ENCODE measurements at places on chromosomes 6 and 20.
A peak's percentile ranks its signal among the peaks of the same experiment; 100 is the strongest.

GRCh38 chr6:98020222-98020621 is 737.2 kb upstream of the MMS22L start:
- DNase-seq, result no peak

- peak; percentile 97 for DNase-seq
Measured at GRCh38 chr6:106870069-106870468, 104.5 kb downstream of the CD24 start.

- no peak for DNase-seq
Measured at GRCh38 chr20:36318166-36318565, 12.0 kb downstream of the DLGAP4 start.

GRCh38 chr6:10961837-10962236 is 75.0 kb downstream of the SYCP2L start:
- no peak for DNase-seq

DNA sequence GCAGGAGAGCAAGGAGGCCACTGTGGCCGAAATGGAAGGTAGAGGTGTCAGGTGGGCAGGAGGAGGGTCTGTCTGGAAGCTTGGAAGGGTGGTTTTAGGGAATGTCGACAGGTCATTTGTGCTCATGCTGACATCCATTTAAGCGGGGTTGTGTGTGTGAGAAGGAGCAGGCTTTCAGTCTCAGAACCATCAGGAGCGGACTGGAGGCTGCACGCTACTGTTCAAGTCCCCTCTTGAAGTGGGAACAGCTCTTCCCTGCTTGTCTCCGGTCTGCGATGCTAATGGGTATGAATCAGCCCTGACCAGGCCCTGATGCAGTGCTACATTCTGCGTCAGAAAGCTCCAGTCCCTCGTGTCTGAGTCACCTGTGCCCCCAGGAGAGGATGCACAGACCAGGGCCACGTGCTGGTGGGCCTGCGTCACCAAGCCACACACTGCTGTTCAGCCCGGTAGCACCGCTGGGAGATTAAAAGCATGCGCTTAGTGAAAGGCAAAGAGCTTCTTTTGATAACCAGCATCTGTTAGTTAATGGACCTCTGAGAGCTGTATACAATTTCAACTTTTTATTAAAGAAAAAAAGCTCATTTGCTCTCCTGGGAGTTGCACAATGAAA is 58.0 kb downstream of the APCDD1L start:
- no peak for DNase-seq

DNA sequence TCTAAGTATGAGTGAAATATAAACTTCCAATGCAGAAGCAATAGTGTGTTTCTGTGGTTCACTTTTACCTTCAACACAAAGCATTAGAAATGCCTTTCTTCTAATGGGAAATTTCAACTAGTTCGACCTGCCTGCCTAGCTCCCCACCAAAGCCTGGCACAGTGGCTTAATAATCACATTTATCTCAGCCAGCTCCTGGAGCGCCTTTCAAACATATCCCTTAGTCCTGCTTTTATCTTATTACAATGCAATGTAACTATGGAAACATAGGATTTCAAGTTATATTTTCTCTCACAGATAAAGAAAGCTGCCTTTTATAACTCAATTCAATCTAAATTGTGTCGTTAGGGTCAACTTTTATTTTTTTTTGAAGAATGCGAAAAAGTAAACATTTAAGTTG is 53.7 kb downstream of the KIF13A start:
- no peak for DNase-seq

GRCh38 chr20:33686100-33686983 is at the start of gene E2F1:
Gene E2F1 (minus strand): TSS chr20:33686385. CDS start chr20:33686264, 121 bp downstream.
- peak; percentile 85 for DNase-seq

- DNase-seq, result no peak
Measured at GRCh38 chr6:95352064-95352795, 225.1 kb upstream of the MANEA start.

DNA sequence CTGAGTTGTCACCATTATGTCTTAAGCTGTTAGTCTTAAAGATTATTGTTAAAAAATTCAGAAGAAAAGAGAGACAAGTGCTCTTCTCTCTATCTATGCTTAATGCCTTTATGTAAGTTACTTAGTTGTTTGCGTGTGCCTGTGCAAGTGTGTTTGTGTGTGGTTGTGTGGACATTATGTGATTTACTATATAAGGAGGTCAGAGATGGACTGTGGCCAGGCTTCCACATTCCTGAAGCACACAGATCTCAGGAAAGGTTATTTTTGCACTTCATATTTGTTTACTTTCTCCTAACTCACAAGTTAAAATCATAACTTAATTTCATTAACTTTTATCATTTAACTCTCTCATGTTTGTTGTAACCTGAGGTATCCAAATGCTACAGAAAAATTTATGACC is 14.5 kb downstream of the ENPP4 start:
- DNase-seq, result no peak

- no peak for DNase-seq
Measured at GRCh38 chr20:21360705-21361104, 36.6 kb downstream of the NKX2-4 start.

DNA sequence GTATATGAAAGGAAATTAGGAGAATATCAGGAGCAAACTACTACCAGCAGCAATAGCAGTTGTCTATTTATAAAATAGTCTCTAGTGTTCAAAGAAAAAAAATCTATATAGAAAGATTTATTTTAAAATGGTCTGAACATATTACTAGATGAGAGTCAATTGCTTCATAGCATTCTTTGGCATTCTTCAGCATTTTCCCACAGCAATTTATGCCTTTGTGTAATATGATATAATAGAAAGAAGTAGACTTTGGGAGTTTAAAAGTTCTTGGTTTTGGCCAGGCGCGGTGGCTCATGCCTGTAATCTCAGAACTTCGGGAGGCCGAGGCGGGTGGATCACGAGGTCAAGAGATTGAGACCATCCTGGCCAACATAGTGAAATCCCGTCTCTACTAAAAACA is 157.0 kb upstream of the PLN start:
- DNase-seq, result no peak

- DNase-seq, result no peak
Measured at GRCh38 chr6:137117581-137117980, 55.9 kb downstream of the IL22RA2 start.

DNA sequence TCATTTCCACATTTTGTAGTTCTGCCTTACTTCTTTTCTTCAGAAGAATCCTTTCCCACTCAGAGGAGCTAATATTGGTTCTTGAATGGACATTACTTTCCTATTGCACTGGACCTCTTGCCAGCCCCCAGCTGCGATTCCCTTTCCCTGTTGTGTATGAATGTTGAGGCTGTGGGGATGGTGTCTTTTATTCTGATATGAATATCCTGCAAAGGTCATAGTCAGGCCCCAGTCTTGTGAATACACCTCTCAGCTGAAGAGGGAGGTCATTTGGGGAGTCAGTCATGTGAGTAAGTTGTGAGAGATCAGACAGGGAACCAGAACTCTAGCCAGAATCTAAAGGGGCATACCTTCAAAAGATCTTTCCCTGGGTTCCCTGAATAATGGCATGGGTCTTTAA is 32.6 kb upstream of the OSTM1 start:
- DNase-seq, result no peak

DNA sequence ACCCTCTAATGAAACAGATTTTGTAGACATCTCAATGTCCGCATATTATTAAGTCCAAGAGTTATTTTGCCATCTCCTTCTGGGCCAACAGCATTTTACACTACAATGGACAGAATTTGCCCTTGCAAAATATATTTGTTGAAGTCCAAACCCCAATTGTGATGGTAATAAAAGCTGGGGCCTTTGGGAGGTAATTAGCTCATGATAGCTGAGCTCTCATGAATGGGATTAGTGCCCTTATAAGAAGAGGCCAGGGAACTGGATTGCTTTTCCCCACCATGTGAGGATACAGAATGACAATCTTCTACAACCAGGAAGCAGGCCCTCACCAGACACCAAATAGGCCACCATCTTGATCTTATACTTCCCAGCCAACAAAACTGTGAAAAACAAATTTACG is 44.9 kb upstream of the MTRF1L start:
- DNase-seq, result no peak

- no peak for DNase-seq
Measured at GRCh38 chr6:25834950-25835349, 3.1 kb upstream of the SLC17A1 start.

GRCh38 chr6:34610819-34611477 is 54.8 kb upstream of the SPDEF start:
- peak; percentile 27 for DNase-seq

- no peak for DNase-seq
Measured at GRCh38 chr6:142666599-142667185, 278.3 kb downstream of the HIVEP2 start.

GRCh38 chr6:54059683-54060082 is 51.6 kb upstream of the MLIP start:
- DNase-seq, result no peak

DNA sequence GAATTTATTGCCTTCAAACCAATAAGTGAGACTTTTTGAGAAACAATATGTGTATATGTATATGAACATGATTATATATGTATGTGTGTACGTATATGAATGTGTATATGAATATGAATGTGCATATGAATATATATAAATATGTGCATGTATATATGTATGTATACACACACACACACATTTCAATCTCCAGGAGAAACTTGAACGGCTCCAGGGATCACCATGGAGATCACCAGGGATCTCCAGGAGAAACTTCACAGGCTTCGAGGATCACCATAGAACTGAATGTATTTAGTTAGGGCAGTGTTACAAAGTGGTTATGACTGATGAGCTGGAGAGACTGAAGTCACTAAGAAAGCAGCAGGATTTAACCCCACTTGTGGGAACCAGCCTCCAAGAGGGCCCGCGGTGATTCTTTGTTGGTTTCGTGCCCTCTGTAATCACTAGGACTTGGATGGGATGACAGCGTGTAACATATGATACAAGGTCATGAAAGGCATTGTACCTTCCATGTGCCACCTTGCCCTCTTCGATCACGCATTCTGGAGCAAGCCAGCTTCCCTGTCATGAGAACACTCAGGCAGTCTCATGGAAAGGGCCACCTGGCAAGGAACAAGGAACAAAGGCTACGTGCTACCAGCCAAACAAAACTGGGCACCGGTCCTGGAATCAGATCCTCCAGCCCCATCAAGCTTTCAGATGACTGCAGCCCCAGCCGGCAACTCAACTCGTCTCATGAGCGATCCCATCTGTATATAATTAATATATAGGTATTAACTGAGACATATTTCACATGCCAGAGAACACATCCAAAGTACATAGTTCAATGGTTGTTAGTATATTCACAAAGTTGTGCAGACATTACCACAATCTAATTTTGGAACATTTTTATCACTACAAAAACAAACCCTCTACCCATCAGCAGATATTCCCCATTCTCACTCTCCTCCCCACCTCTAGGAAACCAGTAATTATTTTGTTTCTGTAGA is 8.6 kb downstream of the FAM50B start:
- DNase-seq, result no peak

DNA sequence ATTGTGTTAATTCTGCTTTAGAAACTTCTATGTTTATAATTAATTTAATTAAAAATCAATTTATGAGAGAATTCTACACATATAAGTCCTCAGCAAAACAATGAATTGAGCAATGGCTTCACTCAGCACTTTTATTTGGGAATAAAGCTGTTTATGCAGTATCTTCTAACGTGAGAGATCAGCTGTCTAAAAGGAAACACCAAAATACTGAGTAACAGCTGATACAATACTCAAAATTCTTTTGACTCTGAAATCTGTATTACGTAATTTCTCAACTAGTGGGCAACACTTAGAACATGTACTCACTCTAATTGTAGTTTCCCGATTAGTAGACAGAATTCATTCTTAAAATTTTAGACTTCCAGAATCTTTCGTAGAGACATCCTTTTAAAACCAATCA is 49.8 kb downstream of the MAP3K7 start:
- DNase-seq, result no peak

DNA sequence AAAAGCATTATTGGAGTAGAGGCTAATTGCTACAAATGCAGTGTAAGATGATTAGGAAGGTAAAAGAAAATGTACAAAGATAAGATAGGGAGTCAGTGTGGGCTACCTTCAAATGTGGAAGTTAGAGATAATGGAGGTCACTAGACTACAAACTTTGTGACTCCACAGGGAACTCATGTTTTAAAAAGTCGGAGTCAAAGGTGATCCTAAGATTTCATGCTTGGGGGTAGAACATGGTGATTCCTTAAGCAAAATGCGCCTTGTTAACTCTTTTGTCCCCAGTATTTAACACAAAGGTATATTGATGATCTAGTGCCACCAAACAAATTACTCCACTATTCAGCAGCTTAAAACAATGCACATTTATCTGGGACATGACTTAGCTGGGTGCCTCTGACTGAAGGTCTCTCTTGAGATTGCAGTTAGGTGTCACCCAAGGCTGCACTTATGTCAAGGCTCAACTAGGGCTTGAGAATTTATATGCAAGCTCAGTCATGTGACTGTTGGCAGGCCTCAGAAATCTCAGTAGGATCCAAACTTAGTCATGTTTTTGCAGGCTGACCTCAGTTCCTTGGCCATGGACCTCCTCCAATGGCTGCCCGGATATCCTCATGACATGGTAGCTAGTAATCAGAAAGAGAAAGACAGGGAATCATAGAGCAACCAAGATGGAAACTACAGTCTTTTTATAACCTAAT is 11.4 kb upstream of the SNX9 start:
- DNase-seq, result peak; percentile 13

DNA sequence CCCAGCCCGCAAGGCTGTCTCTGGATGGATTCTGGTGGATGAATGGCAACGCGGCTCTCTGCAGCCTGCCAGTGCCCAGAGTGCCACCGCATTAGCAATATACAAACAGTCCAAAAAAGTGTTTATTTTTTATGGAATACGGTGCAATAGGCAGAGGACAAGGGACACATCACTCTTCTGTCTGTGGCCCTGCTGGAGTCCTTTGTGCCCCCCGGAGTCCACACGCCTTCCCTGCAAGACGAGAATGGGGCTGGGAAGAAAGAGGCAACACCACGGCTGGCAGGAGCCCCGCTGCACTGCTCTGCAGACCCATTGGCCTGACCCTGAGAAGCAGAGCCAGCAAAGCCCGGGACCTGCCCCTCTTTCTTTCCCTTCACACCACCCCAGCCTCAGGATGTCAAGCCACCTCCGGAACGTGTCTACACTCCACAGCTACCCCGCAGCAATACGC is 196.3 kb downstream of the SYNDIG1 start:
- no peak for DNase-seq

DNA sequence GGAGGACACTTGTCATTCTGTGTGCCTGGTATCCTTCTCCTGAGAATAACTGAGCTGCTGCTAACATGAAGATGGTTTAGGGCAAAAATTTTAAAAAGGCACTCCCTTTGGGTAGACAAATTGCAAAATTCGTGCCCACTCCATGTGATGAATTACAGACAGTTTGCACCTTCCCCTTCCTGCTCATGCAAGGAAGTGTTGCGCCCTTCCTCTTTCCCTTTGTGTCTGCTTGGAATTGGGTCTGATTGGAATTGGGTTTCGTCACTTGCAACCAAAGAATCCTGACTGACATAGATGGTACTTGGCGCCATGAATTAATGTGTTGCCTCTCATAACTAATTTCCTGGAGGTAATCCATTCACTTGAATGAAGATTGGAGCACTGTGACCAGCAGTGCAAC is 62.3 kb upstream of the SHLD1 start:
- DNase-seq, result no peak

- no peak for DNase-seq
Measured at GRCh38 chr20:16412906-16413305, 160.3 kb downstream of the KIF16B start.

GRCh38 chr20:34834459-34834893 is 9.0 kb upstream of the NCOA6 start:
- DNase-seq, result peak; percentile 44

Measured in RCC 7860 (cell line).